Cardiac septum (tissue), 1 donor: ENCODE measurements at places on chromosomes 7 and 10.

- no peak for DNase-seq
Observed at GRCh38 chr10:120805014-120805812, 45.9 kb upstream of the WDR11 start.

DNA sequence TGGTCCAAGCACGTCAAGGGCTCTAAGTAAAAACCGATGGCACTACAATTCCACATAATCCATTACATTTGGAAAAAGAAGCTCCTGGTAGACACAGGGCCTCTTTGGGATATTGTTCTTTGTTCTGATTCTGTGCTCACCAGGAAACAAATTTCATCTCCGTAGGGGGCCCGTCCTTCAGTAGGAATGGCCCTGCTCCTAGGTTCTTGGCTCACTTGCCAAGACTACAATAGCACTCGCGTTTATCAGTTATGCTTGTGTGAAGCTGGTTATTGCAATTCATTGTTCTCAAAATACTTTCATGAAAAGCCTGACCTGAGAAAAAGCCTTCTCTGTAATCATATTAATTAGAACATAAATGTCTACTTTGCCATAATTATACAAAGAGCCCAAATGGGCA, 10.3 kb upstream of the ZC3HAV1L start:
- no peak for DNase-seq

DNA sequence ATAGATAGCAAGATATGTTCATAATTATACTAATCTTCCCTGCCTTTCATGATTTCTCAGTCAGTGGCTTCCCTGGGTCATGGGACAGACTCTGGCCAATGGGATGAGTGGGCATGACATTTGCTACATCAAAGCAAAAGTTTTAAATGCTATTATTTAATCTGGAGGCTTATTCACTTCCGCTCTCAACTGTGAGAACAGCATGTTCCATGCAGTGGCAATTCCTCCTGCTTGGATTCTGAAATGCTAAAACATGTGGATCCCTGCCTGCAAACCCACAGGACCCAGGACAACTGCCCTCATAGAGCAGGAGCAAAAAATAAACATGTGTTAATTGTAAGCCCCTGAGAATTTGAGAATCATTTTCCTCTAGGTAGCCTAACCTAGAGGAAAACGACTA, 1412.4 kb upstream of the CELF2 start:
- DNase-seq = no peak

DNA sequence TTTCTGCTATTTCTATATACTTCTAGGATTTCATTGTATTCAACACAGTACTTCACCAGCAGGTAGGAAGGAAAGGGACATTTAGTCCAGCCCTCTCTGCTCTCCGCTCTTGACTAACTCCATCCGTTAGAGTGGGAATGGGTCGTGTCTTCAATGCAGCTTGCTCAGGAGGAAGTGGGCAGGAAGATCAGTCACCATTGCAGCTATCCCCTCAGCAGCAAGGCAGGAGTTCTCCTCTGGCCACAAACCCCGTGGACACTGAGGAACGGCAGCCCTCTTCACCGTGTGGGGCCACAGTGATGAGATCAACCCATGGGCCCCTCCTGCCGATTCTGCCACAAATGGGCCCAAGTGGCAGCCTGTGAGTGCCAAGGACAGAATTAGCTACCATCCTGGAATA, 30.2 kb upstream of the IKZF1 start:
- DNase-seq = no peak

GRCh38 chr7:110852156-110852940, 238.6 kb upstream of the LRRN3 start:
- no peak for DNase-seq

GRCh38 chr7:40162516-40162915, 27.7 kb downstream of the SUGCT start:
- DNase-seq = no peak

GRCh38 chr10:119153661-119154060, 11.9 kb downstream of the SFXN4 start:
- DNase-seq = no peak

- no peak for DNase-seq
Observed at GRCh38 chr7:29636009-29636351, 72.3 kb downstream of the PRR15 start.

GRCh38 chr10:4384245-4384644, 441.8 kb upstream of the AKR1E2 start:
- no peak for DNase-seq

- DNase-seq = peak; percentile 39
Observed at GRCh38 chr7:3200504-3200903, 100.5 kb upstream of the SDK1 start.

- DNase-seq = no peak
Observed at GRCh38 chr10:34737772-34738169, 77.3 kb downstream of the PARD3 start.

DNA sequence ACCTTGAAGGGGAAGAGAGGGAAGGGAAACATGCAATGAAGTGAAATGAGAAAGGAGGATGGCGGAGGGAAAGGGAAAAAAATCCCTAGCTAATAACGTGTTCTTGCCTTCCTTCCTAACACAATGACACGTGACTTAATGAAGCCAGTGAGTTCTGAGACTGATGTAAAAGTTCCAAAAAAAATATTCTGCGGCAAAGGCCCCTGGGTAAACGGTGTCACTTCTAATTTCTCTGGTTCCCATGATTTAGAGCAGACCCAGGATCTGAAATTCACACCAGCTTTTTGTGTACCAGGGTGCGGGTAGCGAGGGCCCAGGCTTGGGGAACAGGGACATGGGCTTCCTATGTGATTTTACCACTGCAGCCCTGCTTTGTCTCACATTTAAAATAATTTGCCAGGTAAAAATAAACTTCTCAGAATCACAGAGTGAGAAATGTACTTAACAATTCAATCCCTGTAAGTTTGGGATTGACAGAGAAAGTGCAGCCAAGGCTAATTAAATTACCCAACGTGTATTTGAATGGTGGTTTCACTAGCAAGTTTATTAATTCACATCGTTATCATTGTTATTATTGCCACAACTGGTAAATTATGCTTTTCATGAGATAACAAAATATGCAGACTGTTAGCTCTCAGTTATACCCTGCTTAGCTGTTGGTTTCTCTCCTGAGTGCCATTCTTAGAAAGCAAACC, 182.4 kb downstream of the SEM1 start:
- no peak for DNase-seq

- DNase-seq = peak; percentile 72
Observed at GRCh38 chr10:49737474-49738201, 24.5 kb downstream of the OGDHL start.

GRCh38 chr7:98500764-98501163, 99.9 kb upstream of the BAIAP2L1 start:
- DNase-seq = no peak

GRCh38 chr7:17339139-17339538, 40.7 kb downstream of the AHR start:
- no peak for DNase-seq

GRCh38 chr7:82810558-82811259, 352.0 kb downstream of the PCLO start:
- DNase-seq = no peak

GRCh38 chr7:106755641-106756040, 94.7 kb upstream of the CCDC71L start:
- DNase-seq = no peak

DNA sequence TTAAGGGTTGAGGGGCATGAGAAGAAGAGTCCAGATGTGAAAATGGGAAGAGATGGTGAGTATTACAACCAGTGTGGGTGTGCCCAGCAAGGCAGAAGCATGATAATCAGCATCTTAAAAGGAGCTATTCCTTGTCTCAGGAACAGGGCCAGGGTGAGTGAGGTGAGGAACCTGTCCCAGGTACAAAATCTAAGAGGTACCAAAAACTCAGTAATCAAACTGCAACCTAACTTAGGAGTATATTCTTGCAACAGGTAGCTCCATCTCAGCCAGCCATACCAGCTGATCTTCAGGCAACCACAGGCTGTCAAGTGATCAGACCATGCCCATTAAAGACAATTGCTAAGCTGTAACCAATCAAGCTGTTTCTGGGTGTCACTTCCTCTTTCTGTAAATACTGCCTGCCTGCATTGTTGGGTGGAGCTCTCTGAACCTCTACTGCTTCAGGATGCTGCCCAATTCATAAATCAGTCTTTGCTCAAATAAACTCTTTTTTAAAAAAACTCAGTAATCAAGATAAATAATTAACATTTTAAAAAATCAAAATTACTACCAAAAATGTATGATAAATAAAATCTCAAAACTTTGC, 7.4 kb downstream of the KEL start:
- DNase-seq = no peak

GRCh38 chr10:35124540-35124939, 2.1 kb upstream of the CREM start:
- no peak for DNase-seq

DNA sequence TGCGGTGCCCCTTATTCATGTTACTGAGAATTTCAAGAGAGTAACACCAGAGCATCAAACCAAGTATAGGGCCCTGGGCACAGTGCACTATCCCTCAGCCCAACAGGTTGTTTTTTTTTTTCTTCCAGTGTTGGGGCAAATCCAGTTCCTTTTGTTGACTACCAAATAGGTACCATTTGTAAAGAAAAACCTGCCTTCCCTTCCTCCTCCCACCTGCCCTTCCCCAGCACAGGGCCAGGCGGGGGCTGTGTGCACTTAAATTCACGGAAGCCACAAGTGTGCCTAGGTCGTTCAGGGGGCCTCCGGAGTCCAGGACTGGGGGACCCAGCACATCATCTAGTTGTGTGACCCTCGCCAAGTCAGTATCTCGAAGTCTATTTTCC, 595 bp upstream of the SFXN4 start:
- DNase-seq = no peak

- DNase-seq = no peak
Observed at GRCh38 chr7:51108134-51108533, 208.5 kb downstream of the COBL start.

DNA sequence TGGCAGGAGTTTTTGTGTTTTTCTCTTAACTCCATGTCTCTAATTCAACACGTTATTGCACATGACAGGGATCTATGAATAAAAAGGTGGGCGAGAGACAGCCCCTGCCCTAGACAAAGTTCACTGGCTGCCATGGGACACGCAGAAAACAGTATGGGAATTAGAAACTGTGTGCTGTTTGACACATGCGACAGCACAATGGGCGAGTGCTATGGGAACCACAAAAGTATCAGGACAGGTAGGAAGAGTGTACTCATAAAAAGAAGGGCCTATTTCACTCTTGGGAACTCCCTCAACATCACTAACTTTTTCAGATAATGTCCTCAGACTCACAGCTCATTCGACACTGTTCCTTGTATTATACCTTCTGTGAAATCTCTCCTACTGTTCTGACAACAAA, 45.7 kb downstream of the MINDY3 start:
- DNase-seq = no peak

DNA sequence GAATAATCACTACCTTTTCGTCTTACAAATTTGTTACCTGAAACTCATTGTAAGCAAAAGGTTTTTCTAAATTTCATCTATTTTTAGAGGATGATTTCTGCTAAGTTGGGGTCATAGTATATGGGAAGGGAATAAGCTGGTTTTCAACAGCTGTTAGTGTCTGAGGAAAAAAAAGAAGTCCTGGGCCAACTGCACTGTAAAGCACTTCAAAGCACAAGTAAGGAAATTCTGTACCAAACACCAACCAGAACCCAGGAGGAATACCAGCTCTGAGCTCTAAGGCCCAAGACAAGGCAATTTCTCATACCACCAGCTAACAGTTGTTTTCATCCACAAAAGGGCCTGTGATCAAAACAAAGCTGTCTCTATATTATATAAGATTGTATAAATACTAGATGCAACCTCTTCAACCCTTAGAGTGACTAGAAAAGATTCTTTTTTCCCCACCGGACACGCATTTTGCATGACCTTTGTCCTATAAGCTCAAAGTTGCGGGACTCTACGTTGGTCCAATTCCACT, 6.1 kb upstream of the MEOX2 start:
- no peak for DNase-seq

- DNase-seq = no peak
Observed at GRCh38 chr7:30322271-30323005, 38.0 kb downstream of the ZNRF2 start.

DNA sequence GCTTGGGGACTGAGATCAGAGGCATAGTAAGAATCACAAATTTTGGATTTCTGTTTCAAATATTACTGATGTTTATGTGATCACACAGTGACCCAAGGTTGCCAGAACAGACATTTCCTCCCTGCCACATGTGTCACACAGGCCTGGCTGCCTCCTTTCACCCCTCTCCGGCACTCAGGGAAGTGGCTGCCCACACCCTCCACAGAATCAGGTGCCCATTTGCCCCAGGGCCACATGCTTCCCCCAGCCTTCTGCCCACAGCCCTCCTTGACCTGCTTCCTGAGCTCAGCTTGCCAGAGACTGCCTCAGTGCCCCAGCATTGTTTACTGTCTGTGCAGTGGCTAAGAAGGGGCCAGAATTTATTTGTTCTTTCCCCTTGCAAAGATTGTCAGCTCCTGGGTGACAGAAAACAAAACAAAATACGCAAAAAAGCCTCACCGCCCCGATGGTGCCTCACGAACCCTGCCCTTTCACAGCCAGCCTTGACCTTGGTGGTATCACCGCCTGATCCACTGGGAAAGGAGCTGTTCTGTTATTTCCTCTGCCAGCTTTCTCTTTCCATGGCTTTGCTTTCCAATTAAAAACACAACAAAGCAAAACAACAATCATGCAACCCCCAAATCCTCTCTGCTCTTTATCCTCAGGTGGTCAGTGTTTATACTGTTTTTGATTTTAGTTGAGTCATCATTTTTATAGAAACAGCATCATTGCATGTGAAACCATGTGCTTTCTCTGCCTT, 52.8 kb downstream of the CHN2 start:
- no peak for DNase-seq

DNA sequence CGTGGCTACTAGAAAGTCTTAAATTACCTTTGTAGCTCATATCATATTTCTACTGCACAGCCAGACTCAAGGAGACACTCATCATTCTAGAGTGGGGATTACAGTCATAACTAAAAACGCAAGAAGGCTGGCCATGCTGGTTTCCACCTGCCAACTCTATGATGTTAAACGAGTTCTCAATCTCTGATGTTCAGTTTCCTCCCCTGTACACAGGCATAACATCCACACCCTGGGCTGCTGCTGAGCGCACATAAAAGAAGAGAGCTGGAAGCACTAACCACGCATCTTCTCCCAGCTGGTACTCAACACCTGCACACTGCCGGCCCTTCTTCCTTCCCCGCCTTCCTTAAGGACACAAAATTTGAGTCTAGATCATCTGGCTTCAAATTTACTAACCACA, 60.5 kb downstream of the SORBS1 start:
- no peak for DNase-seq

- DNase-seq = peak; percentile 86
Observed at GRCh38 chr7:2116989-2117591, 115.7 kb downstream of the MAD1L1 start.

GRCh38 chr7:104900525-104901239, 113.3 kb upstream of the KMT2E start:
- DNase-seq = no peak

GRCh38 chr10:71236286-71236685, 23.9 kb downstream of the UNC5B start:
- no peak for DNase-seq
